Colonic mucosa (tissue), 4 donors: ENCODE measurements at places on chromosomes 3 and 15.

- DNase-seq: no peak
Measured at GRCh38 chr15:98431171-98431570, 217.2 kb upstream of the IGF1R start.

DNA sequence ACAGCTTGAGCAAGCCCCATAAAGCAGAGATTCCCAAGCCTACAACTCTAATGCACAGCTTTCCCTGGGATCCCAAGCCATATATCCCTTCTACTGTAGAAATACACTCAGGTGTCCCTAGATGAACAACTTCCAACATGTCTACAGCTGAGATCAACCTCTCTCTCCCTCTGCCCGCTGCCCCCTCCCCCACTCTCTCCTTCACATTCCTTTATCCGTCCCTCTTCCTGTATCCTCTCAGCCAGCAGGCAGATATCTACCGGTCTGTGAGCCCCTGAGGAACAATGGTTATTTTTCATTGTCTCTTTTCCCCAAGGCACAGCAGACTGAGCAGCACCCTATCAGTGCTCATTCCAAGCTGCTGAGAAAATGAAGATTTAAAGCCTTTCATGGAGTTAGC, 138.6 kb downstream of the SUCLG2 start:
- DNase-seq: no peak

GRCh38 chr3:86913160-86913559, 77.8 kb downstream of the VGLL3 start:
- no peak for DNase-seq

- DNase-seq: peak; percentile 69
Measured at GRCh38 chr3:53350652-53351051, 3.3 kb upstream of the DCP1A start.

DNA sequence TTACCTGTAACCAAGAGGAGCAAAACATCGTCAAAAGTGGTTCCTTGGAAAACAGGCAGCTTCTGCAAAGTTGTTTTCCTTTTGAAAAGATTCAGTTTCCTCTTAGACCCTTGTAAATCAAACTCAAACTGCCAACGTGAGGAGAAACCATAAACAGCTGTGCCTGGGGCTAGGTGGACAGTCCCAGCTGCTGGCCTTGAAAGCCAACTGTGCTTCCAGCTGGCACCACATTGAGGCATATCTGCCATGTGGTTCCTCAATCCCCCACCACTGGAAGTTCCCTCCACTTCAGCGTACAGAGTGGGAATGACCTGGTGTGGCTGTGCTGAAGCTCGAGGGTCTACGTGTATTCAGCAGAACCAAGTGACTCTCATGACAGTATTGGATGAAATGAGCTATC, 40.9 kb downstream of the HRH1 start:
- no peak for DNase-seq

- no peak for DNase-seq
Measured at GRCh38 chr3:183790700-183791099, 34.7 kb downstream of the MAP6D1 start.

GRCh38 chr15:66454143-66454542, 43.4 kb downstream of the SNAPC5 start:
- no peak for DNase-seq

DNA sequence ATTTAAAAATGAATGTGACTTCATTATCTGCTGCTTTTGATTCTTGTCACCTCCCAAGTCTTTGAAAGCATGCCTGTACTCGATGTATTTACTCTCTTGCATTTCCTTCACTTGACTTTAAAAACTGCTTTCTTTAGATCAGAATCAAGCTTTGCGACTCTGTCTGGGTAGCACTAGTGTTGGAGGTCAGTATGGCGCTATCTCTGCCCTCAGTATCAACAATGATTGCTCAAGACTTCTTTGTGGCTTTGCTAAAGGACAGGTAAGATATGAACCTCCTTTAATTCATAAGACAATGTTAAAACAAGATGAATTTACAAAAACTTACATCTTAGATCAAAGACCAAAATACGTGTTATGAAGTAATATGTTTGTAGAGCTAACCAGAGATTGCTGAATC, 37.0 kb downstream of the VPS8 start:
- no peak for DNase-seq

- DNase-seq: no peak
Measured at GRCh38 chr3:42398080-42398479, 12.3 kb downstream of the LYZL4 start.

DNA sequence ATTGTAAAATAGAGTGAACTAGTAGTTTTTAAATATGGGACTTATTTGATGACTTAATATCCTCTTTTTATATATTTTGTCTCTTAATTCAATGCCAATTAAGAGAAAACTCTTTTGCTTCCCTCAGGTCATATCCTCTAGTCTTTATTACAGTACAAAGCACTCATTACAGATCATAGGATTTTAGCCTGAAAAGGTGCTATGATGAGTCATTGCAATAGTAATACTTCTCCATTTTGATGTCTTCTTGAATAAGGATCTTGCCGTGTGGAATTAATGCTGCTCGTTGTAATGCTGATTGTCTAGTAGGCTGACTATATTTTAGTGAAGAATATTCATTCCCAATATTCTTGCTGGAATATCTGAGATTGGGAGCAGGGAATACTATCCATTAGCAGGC, 612.2 kb upstream of the GOLIM4 start:
- no peak for DNase-seq

DNA sequence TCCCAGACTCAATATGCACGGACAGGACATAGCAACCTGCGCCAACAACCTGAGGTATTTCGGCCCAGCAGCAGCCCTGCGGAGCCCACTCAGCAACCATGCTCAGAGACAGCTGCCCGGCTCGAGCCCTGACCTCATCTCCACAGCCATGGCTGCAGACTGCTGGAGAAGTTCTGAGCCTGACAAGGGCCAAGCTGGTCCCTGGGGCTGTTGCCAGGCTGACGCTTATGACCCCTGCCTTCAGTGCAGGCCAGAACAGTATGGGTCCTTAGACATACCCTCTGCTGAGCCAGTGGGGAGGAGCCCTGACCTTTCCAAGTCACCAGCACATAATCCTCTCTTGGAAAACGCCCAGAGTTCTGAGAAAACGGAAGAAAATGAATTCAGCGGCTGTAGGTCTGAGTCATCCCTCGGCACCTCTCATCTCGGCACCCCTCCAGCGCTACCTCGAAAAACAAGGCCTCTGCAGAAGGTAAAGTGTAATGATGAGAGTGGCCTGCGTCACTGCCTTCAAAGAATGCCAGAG, 25.5 kb downstream of the TMEM41A start:
- DNase-seq: no peak

DNA sequence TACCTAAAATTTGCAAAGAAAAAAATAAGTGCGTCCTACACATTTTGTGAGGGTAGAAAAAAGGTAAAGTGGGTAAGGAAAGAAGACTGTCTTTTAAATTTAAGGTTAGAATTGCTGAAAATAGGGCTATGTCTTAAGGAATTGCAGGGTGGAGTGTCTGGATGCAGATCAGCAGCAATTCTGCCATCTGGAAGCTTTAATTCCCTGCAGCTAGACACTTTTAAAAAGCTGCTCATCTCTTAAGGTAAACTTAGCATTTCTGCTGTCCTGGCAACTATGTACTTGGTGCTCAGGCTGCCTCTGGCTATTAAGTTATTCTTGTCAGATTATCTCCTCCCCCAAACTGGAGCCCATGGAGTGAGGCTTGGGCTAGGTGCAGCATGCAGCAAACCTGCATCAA, 420.2 kb downstream of the SI start:
- no peak for DNase-seq

DNA sequence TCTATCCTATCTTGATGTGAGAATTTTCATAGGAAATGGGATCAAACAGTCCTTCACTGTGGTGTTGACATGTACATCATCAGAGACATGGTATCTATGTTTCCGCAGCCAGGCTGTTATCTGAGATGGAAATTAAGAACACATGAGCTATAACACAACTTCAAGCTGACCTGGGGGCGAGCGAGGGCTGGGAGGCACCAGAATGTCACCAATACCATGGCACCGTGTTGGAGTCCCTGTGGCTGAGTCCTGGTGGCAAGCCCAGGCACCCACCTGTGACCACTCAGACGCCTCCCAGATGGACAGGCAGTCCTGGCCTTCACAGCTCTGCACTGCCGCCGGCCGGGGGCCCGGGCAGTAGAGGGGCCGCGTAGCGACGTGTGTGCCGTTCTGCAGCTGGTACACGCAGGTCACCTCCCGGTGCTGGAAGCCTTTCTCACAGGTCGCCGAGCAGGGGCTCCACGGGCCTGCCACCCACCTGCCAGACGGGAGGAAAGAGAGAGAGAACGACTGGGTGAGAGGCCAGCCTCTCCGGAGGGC, 263.9 kb upstream of the LYSMD4 start:
- no peak for DNase-seq

DNA sequence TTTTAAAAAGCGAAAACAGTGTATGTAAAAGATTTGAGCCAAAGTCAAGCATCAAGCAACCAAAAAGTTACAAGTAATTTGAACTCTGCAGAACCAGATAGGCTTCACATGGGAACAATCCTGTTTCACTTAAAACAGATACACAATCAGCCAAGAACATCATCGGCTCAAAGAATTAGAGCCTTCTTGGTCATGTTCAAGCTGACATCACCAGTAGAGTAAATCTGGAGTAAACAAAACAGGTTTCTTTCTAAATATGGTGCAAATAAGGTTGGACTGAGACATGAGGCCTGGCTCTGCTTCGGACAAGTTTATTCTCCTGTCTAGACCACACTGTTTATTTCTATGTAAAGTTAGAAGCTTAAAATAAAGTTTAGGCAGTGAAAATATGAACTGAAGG, 116.0 kb downstream of the GMNC start:
- DNase-seq: no peak

GRCh38 chr3:117439812-117440211, 730.2 kb downstream of the TUSC7 start:
- no peak for DNase-seq

DNA sequence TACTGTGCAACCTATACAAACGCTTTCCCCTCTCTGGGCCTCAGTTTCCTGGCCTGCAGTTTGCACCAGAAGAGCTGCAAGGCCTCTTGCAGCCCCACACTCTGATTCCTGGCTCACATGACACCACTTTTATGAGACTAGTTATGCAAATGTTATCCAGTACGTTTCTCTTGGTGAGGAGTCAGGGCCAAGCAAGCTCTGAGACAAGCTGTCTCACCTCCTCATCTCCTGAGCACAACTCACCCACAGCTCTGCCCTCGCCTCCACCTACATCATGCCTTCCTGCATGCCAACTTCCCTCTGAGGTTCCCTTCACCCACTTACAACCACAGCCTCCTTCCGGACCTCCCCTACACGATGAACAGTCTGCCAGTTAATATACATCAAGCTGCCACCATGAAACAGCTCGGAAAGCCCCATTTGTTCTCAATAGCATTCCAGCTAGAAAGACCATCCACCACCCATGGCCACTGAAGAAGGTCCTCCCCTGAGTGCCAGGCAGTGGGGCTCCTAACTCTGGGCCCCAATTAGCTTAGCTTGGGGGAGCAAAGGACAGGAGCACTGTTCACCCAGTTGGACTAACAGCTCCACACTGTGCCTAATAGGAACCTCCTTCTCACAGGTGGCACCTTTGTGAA, 25.0 kb downstream of the CRYGS start:
- DNase-seq: no peak

DNA sequence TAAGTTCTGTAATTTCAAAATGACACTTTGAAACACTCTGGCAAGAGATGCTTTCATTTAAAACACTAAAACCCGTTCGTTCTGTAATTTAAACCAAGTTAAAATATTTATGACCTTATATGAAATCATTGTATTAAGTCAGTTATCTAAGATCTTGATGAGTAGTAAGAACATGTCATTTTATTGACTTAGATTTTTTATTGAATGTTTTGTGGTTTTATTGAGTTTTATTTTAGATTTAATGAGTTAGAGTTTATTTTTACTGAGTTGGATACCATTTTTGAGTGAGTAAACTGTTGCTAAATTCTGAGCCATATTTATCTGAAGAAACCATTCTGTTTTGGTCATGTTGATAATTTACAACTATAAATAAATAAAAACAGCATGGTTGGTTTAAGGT, 94.3 kb downstream of the PPARG start:
- DNase-seq: no peak

DNA sequence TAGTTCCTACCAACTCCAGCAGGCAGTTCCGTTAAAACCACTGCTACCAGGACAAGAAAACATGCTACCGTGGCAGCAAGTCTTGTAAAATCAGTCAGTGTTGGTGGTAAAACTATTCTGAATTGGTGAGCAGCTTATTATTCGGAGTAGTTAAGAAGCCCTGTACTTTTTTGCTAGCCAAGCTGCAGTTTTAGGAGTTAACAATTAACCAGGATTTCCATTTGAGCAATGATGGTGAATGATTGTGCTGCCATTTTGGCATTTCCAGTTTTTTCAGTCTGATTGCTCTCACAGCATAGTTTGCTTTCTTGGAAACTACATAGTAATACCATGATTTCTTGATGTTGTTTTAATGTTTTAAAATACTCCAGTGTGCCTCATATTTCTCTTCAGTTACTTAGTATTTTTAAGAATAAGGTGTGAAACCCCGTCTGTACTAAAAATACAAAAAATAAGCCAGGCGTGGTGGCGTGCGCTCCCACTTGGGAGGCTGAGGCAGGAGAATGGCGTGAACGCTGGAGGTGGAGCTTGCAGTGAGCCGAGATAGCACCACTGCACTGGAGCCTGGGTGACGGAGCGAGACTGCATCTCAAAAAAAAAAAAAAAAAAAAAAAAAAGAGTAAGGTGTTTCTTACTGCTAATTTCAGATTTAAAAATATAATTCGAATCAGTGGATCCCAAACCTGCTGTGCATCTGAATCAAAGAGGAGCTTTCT, 43.8 kb upstream of the SCAANT1 start:
- DNase-seq: no peak

- DNase-seq: no peak
Measured at GRCh38 chr15:65305776-65306175, 1.3 kb downstream of the RNU5B-1 start.
